GM04504 (cell line): ENCODE measurements at places on chromosomes 3 and 15.

GRCh38 chr15:98160236-98160635, 199.7 kb downstream of the ARRDC4 start:
- no peak for DNase-seq

GRCh38 chr3:116836286-116836685, 126.7 kb downstream of the TUSC7 start:
- no peak for DNase-seq

GRCh38 chr3:150327678-150328653, 80.1 kb upstream of the TSC22D2 start:
- no peak for DNase-seq

GRCh38 chr15:76217882-76218217, 93.4 kb downstream of the ETFA start:
- DNase-seq = no peak

DNA sequence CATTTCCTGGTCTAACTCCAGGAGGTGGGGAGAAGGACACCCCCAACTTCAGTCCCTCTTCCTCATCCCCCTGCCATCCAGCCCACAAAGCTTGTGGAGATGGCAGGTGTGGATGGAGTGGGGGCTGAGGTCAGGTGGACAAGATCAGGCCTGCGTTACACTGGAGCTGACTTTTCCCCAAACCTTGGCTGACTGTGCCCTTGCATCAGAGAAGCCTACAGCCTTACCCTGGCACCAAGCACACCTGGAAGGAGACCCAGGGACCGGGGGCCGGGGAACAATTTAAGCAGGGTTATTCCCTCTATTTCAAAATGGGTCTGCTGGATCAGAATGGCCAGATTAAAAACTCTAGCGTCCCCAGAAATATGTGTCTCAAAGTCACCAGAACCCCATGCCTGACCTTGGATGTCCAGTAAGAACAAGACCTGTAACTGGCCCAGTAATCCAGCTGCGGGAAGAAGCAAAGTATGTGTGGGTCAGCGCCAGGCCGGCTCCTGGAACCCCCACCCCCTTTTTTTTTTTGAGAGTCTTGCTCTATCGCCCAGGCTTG, 14.4 kb downstream of the TNK2 start:
- no peak for DNase-seq

GRCh38 chr3:55271549-55271948, 215.6 kb downstream of the WNT5A start:
- no peak for DNase-seq

DNA sequence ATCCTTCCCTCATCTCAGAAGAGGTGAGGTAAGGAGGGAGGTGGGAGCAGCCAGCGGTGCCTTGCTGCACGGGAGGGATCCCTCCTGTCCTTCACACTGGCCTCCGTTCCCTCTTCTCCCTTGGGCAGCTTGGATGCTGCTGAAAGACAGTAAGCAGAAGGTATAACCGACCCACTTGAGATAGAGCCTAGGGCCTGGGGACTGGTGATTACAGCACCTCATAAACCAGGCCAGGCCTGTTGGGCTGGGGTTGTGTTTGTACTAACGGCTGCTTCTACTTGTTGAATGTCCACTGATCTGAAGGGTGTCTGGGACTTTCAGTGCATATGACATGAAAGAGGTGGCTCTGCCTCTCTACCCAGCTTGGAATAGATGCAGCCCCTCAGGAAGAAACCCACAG, 25.0 kb downstream of the SEMA6D start:
- no peak for DNase-seq

- no peak for DNase-seq
Measured at GRCh38 chr3:63639806-63640205, 12.7 kb upstream of the SNTN start.

- no peak for DNase-seq
Measured at GRCh38 chr3:71305231-71306206, 278.0 kb downstream of the FOXP1 start.

DNA sequence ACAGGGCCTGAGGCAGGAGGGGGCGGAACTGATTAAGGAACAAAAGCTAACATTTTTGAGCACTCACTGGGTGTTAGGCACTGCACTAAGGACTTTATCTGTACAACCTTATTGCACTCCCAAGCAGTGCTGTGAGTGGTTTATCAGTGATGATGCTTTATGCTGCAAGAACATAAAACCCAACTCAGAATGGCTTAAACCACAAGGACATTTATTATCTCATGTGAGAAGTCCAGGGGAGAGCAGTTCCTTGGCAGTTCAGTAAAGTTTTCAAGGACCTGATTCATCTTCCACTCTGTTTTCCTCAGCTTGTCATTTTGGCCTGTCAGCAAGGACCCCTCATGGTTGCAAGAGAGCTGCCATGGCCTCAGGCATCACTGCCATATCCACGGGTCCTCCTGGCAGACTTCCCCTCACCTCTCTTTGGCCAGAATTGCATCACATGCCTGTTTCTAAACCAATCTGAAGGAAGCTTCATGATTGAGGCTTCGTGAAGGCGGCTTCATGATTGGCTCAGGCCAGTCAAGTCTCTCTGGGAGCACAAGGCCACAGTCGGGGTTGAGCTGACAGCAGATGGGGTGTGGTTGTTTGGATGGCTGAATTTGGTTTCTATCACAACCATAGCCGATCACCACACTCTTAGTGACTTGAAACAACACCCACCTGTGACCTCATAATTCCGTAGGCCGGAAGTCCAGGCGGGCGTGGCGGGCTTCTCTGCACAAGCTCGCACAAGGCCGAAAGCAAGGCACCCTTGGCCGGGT, 15.8 kb downstream of the EFCC1 start:
- no peak for DNase-seq

DNA sequence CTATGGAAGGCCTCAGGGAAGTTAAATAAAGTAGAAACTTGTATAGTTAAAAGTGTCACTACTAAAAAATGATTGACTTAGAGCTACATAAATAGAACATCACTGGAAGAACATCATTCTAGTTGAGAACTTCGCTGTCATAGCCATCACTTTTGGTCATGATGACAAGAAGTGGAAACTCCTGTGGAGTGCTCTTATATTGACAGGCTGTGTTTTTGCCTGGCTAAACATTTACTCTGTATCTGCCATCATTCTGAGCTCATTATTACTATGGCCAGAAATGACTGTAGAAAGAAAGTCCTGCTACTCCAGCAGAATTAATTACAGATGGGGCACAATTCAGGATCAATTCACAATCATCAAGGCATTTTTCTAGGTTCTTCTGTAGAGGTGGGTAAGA, 165.1 kb upstream of the GOLIM4 start:
- no peak for DNase-seq

DNA sequence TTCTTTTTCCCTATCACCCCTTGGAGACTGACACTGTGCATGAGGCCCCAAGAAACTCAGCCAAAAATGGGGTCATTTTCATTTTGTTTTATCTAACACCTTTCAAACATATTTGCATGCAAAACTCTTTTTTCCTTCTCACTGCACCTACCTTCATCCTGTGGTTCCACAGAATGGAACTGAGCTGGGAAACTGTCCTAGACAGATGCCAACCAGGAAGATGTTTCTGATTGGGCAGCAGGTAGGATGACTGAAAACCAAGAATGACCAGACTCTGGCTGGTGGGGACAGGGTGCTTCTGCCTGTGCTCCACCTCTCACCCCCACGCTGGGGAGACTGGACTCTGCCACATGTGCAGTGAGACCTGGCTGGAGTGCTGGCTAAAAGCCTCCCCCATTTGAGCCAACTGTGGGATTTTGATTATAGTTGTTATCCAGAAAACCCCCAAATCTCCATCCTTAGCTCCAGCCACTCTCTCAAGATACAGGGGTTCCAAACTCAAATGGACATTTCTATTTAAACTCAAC, 5.2 kb downstream of the PPIB start:
- DNase-seq = no peak

DNA sequence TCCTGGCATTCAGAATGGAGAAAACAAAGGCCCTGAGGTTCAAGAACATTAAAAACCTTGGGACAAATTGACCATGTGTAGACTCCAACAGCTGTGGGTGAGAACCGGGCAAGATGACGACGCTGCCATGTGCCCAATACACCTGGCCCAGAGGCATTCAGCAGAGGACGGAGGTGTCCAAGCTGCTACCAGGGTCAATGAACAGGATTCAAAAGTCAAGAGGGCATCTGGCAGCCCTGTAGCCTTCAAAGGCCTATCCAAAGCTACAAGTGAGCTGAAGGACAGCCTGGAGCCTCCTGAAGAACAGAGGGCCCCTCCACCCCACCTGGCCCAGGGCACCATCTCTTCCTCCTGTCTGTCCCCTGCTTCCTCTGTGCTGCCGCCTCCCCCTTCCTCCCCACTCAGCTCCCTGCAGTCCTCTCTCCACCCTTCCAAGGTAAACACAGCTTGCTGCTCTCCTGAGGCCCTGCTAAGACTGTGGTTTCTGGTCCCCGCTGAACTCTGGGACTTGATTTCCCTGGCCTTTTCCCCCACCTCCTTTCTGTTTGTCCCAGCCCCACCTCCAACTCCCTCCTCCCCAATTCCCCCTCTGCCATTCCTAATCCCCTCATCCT, 57.5 kb downstream of the HMCES start:
- no peak for DNase-seq

DNA sequence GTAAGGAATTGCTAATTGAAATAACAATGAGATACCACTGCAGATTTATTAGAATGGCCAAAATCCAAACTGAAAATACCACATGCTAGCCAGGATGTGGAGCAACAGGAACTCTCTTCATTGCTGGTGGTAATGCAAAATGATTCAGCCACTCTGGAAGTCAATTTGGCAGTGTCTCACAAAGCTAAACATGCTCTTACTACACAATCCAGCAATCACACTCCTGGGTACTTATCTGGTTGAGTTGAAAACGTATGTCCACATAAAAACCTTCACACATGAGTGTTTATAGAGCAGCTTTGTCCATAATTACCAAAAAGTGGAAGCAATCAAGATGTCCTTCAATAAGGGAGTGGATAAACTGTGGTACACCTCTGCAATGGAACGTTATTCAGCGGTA, 113.3 kb downstream of the SMAD6 start:
- peak; percentile 87 for DNase-seq

- no peak for DNase-seq
Measured at GRCh38 chr15:72365844-72366243, 10.0 kb downstream of the HEXA start.

DNA sequence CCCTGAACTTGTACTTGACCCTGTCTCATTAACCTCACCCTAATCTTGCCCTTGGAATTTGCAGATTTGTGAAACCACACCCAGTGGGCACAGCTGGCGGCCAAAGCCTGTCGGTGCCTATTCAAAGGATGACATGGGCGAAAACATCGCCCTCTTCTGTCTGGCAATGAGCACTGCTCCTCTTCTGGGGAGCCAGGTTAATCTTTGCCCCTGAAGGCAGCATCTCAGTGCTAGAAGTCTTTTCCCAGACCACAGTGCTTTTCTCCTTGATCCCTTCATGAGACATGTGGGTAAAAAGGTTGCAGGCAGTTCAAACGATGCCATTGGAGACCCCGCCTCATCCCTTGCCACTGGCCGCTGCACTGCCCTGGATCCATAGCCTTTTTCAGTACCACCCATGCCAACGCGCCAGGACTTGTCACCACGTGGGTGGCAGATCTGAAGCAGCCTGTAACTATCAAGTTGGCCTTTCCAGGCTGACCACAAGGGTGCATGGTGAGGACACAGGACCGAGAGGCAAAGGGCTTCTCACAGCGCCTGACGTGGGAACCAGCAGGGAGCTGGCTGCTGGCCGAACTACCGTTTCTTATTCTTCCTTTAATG, 6.5 kb upstream of the DNASE1L3 start:
- peak; percentile 47 for DNase-seq

DNA sequence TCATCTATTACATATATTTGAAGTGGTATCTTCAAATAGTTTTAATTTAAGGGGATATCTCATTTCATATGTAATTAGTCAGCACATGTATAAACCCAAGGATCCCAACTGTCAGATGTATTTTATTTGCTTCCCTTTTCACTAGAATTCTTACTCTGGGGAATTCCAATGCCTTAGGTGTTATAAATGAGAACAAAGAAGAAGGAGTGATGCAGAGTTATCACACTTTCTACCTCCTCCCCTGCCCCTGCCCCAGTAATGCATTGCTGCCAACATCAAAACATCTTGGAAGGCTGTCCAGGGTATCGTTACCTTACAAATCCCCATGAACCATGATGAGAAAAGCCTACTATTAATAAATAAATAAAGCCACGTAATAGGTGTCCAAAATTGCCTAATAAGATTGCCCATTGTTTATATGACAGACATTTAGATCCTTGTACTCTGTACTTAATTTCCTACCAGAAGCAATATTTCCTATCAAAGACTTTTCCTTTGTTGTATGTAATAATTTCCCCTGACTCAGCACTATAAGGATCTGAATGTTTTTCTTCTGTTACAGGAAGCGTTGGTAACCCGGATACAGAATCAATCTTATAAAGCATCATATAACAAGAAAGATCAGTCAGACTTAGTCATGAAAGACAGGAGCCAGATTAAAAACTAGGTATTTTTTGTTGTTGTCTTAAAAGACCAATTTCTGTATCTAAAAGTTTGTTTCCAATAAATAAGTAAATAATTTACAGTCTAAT, 38.8 kb downstream of the CBLB start:
- DNase-seq = no peak

GRCh38 chr3:175267561-175267960, 408.4 kb downstream of the NAALADL2 start:
- DNase-seq = no peak

- no peak for DNase-seq
Measured at GRCh38 chr3:78742041-78742440, 1025.8 kb downstream of the ROBO1 start.

GRCh38 chr15:64354688-64355344, 1.2 kb downstream of the CSNK1G1 start:
- no peak for DNase-seq

- no peak for DNase-seq
Measured at GRCh38 chr3:27302891-27303290, 66.3 kb downstream of the NEK10 start.

- DNase-seq = no peak
Measured at GRCh38 chr3:73855813-73856212, 231.1 kb upstream of the PDZRN3 start.

DNA sequence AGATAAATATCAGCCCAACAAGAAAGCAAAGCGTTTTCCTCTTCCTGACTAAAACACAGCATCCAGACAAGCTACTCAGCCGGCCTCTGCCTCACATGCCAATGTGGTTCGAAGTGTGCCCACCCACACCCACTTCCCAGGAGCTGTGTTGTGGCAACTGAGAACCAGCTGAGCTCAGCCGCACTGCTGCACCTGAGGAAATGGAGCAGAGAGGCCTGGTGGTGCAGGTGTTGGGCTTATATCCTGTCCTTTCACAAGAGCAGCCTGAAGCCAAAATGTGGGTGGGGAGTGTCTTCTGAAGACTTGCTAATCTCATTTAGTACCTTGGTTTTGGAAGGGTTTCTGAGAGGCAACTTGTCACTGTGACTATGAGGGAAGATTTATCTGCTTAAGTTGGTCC, 23.0 kb upstream of the RETNLB start:
- no peak for DNase-seq

DNA sequence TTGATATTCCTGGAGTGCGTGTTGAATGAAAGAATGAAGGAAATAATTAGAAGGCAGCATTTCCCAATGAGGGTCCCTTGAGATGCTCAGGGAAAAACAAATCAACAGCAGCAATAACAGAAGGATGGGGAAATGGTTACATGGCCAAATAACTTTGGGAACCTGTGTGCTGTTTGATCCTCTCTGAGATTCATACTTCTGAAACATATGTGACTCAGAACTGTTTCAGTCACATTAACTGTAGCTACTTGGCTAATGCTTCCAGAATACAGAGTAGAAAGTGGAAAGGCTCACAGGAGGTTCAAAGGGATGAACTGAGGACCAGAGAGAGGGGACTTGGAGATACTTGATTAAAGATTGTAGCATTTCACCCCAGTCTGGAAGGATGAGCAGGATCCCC, 258.2 kb downstream of the SLCO3A1 start:
- no peak for DNase-seq

- no peak for DNase-seq
Measured at GRCh38 chr3:197183582-197183981, 114.8 kb downstream of the DLG1 start.
